ENCODE measurements at places on chromosomes 12 and 14. TPM values are rescaled to one million over a fixed set of nuclear protein-coding genes. Genes with fewer than 3 reads are reported as not detected.
A peak's percentile ranks its signal among the peaks of the same experiment; 100 is the strongest.

DNA sequence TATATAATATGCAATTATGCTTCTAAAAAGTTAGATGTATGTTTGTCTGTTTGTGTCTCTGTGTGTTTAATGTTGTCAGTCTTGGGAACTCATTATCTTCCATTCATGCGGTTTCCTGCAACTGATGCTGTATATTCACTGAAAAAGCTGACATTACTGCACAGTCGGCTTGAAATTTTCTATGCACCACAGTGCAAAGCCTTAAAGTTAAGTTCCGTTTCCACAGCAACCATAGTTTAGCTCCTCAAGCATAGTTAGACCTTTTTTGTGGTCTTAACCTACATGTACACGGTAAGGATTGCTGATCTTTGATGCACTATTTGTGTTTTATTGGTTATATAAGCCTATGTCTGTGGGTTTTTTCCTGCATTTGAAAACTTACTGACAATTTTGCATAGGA is 309.4 kb downstream of the KCNC2 start:
- DNase-seq: no peak

Gene RPS6KL1
- total RNA-seq: 10.6 TPM

DNA sequence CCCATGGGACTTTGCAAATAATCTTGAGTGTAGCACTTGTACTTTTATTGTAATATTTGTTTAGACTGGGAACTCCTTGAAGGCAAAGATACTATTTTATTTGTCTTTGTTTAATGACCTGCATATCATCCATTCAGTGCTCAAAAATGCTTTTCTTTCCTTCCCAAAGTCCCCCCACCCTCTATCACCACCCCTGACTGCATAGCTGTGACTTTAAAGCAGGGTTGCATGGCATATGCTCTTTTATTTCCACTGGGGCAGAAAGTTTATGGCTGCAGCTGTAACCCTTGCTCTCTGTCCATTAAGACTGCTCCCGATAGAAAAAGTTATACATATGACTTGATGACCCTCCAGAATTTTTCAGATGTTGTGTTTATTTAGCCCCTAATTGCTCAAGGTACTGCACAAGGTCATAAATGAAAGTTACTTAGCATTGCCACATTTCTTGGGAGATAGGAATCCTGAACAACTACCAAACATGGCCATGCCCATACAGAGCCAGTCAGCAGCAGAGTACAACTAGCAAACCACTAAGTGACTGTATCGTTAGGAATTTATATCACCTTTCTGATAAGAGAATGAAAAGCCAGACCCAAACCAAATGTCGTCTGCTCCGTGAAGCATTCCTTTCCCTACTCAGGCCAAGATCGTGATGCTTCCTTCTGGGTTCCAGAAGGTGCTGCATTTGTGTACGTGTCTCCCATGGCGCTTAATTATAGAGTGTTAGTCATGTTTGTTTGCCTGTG is 114.3 kb downstream of the DIP2B start:
- no peak for DNase-seq

- DNase-seq: no peak
Observed at GRCh38 chr14:68268719-68269118, 449.1 kb downstream of the RAD51B start.

DNA sequence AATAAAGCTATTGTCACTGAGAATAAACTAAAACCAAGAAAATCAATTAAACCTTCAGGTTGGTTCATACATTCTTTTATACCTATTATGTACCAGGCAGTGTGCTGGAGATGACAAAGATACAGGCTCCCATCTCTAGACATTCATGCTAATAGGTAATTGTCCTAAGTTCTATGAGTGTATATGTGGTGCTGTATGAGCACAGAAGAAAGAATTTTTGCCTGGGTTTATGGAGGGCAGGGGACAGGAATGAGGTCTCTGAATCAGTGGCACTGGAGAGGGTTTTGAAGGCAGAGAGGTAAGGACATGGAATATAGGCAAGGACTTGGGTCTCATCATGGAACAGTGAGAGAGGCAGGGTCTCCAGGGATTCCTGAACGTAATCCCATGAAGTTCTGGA is 38.7 kb downstream of the MAP1LC3B2 start:
- no peak for DNase-seq

Gene AQP5
- 2.7 TPM for total RNA-seq

- DNase-seq: no peak
Observed at GRCh38 chr14:29649170-29649569, 278.5 kb downstream of the PRKD1 start.

DNA sequence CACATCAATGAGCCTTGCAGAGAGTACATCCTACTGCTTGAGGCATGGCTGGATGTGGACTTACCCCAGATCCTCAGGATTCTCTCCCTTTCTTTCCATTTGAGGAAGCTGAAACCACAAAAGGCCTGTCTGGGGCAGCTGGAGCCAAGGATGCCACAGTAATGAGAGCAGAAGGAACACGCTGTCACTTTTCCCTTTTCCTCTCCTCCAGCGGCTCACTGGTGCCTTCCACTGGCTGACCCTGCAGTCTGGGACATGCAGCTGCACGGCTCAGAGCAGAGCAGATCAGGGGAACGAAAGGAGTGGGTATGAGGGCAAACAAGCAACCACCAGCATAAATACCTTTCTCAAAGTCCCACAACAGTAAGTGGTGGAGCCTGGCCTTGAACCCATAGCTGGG is 78.2 kb downstream of the GAS2L3 start:
- DNase-seq: no peak

Gene GARIN6
- total RNA-seq: not detected

DNA sequence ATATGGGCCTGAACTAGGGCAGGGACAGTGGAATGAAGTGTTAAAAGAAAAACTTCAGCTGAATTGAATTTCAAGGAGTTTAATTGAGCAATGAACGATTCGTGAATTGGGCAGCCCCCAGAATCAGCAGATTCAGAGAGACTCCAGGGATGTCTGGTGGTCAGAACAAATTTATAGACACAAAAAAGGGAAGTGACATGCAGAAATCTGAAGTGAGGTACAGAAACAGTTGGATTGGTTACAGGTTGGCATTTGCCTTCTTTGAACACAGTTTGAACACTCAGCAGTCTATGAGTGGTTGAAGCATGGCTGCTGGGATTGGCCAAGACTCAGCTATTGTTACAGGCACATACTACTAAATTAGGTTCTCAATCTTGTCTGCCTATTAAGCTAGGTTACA is 9.7 kb upstream of the TBPL2 start:
- no peak for DNase-seq

GRCh38 chr12:104150416-104150815 is 12.4 kb upstream of the NFYB start:
- DNase-seq: no peak

DNA sequence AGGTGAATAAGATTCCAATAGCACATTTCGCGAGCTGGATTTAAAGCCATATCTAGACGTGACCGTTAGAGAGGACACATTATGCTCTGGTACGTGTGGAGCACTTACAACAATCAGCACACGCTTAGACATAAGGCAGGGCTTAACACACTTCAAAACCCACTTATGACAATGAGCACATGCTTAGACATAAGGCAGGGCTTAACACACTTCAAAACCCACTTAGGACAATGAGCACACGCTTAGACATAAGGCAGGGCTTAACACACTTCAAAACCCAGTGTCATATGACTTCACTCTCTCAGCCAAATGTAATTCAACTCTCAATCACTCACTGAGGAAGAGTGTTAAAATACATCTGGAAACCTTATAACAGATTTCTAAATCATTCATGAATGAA is 11.2 kb upstream of the PLD4 start:
- no peak for DNase-seq

GRCh38 chr14:74015963-74016362 is 3.1 kb downstream of the ENTPD5 start:
- DNase-seq: no peak

DNA sequence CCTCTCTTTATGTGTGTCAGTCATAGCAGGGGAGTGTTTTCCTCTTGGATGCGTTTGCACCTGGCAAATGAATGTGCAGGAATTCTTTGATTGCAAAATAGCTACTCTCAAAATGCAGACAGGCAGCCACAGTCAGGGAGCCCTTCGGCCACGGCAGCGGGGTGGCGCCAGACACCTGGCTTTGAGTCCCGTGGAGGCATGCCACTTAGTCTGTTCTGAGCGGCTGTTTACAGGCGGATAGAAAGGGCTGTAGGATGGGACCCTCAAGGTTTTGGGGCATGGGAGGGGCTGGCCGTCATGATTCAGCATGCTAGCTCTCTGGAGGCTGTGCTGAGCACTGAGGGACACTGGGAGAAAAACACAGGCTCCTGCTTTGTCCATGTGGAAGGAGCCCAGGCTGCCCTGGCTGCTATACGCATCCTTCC is 117.1 kb downstream of the SLC25A47 start:
- peak; percentile 72 for DNase-seq

DNA sequence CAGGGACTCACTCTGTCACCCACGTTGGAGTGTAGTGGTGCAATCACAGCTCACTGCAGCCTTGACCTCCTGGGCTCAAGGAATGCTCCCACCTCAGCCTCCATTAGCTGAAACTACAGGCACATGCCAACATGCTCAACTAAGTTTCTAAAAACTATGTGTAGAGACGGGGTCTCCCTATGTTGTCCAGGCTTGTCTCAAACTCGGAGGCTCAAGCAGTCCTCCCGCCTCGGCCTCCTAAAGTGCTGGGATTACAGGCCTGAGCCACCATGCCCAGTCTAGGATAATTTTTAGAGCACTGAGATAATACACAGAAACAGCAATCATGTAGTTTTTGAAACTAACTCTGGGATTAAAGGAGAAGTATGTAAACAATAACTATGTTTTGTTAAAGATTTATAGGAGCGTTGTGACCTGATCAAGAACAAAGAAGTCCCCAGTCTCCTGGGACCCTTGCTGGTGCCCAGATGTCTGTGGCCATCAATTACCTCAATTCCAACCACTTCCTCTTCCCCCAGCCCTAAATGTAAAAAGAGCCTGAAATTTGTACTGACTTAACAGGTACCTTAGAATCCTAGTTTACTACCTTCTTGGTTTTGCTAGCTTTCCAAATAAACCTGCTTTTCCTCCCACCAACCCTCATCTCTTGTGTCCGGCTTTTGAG is 28.9 kb upstream of the EGLN3 start:
- no peak for DNase-seq

GRCh38 chr14:22887990-22888378 is 5.0 kb downstream of the REM2 start:
- no peak for DNase-seq

DNA sequence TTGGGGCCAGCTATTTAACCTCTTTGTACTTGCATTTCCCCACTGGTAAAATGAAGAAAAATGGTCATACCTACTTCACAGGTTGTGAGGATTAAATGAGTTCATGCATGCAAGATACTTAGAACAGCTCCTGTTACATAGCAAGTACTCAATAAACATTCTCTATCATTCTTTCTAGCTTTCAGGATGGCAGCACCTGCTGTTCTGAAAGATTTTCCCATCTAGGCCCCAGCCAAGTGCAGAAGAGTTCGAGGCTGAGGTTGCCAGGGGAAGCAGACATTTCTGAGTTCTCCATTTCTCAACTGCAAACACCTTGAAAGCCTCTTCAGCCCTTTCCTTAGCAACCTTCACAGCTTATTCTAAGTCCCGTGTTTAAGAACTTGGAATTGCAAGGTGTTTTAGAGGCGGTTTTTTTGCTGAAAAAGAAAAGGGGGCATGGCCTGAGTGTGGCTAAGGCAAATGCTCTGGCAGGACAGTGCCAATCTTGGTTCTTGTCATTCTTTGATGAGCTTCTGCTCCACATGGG is 73.0 kb upstream of the PRMT8 start:
- DNase-seq: no peak

DNA sequence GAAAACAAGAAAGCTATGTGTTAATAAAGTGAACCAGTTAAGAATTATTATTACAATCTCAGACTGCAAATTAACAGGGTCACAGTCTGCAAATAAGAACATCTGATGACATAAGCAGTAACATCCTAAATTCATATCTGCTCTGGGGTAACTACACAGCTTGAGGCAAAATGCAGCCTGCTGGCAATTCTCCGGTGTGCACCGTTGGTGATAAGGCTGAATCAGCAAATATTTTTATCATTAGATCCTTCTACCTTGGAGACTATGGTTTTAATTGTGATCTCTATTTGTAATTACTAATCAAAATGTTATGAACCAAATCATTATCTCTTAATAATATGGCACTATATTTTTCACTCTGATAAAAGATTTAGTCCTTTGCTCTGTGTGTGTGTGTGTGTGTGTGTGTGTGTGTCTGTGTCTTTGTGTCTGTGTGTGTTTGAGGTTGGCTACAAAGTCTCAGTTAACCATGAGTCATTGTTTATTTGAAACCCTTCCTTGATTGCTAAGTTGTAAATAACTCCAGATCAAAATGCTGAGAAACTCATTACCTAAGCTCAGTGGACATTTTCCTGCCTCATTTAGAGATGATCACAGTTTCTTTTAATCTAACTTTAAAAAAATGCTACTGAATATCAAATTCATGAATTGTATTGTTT is 442.6 kb downstream of the GXYLT1 start:
- DNase-seq: no peak

GRCh38 chr14:27050208-27050607 is 452.4 kb upstream of the NOVA1 start:
- no peak for DNase-seq

DNA sequence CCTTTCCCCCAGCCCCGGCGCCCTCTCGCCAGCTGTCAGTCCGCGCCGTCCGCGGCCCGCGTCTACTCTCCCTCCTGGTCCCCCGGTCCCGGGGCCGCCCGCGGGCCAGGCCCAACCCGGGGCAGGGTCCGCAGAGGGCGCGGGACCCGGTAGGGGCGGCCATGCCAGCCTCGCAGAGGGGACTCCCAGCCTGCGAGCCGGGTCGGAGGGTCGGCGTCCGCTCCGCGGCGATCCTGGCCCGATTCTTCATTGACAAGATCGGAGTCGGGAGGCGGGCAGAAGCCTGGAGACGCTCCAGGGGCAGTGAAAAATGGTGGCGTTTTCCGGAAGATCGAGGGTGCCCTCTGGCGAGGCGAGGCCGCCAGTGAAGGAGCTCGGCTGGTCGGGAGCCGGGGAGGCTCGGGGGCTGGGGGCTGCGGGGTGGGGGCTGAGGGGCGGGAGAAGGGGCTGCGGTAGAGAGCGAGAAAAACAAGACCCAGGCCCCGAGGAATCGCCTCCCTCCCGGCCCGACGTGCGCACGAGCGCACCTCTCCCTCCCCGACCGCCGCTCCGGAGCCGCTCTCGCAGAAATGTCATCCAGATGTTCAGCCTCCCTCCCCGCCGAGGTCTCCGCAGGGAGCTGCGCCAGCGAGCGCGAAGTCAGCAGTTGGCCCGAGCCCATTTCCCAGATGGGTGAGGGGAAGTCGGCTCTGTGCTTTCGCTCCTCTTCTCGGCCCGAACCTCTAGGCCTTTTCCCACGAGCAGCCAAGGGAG is 647 bp upstream of the TGFB3 start:
- peak; percentile 87 for DNase-seq

GRCh38 chr12:65343801-65344200 is 65.3 kb downstream of the MSRB3 start:
- DNase-seq: no peak

Gene TDG
- total RNA-seq: 32.6 TPM

GRCh38 chr14:81301813-81302212 is 81.1 kb upstream of the GTF2A1 start:
- no peak for DNase-seq

Gene SLC2A14
- total RNA-seq: 28.8 TPM

Gene GALNT9
- 0.90 TPM for total RNA-seq

- DNase-seq: peak; percentile 62
Observed at GRCh38 chr14:20820063-20820904, 17.6 kb upstream of the RNASE1 start.

Data from WTC11 (cell line).